ENCODE measurements at places on chromosomes 11 and 22.

GRCh38 chr11:72195518-72196270 lies 3.8 kb downstream of the FOLR1 start:
- DNase-seq, result no peak

GRCh38 chr22:49690454-49690853 lies 137.2 kb downstream of the BRD1 start:
- no peak for DNase-seq

- no peak for DNase-seq
Observed at GRCh38 chr22:27146866-27147633, 489.7 kb downstream of the MIAT start.

- DNase-seq, result no peak
Observed at GRCh38 chr22:33529424-33530113, 390.7 kb downstream of the LARGE1 start.

- DNase-seq, result no peak
Observed at GRCh38 chr11:45157247-45158209, 11.1 kb downstream of the PRDM11 start.

- DNase-seq, result peak; percentile 60
Observed at GRCh38 chr22:36386351-36386899, 1.3 kb downstream of the MYH9 start.
